ENCODE measurements at places on chromosomes 4 and X. TPM values are rescaled to one million over a fixed set of nuclear protein-coding genes. Genes with fewer than 3 reads are reported as not detected.

The CXorf58 gene
- not detected for total RNA-seq

The PTCHD1 gene
- 0.05 TPM for total RNA-seq

The TBC1D8B gene
- total RNA-seq: 11.0 TPM

- no peak for DNase-seq
These were observed 27.6 kb downstream of the NAF1 start for GRCh38 chr4:163139048-163139447.

- DNase-seq: no peak
These were observed 131.5 kb downstream of the PRSS12 start for GRCh38 chr4:118221227-118221800.

DNA sequence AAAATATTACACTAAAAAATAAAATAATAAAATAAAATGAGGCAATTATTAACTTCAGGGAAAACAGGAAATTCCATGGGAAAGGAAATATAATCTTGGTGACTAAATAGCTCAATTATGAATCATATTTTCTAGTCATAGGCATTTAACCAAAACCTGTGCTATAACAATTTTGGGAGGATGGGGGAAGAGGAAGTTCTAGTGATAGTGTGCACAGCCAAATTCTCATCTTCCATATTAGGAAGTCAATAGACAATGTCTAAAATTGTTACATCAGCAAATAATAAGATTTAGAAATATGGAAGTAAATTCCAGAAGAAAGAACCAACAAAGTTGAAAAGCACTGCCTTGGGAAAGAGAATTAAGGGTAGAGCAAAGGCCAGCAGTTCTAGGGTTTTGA lies 2.8 kb downstream of the AWAT2 start:
- DNase-seq: no peak

GRCh38 chr4:52555356-52555716 lies 103.8 kb downstream of the USP46 start:
- no peak for DNase-seq

DNA sequence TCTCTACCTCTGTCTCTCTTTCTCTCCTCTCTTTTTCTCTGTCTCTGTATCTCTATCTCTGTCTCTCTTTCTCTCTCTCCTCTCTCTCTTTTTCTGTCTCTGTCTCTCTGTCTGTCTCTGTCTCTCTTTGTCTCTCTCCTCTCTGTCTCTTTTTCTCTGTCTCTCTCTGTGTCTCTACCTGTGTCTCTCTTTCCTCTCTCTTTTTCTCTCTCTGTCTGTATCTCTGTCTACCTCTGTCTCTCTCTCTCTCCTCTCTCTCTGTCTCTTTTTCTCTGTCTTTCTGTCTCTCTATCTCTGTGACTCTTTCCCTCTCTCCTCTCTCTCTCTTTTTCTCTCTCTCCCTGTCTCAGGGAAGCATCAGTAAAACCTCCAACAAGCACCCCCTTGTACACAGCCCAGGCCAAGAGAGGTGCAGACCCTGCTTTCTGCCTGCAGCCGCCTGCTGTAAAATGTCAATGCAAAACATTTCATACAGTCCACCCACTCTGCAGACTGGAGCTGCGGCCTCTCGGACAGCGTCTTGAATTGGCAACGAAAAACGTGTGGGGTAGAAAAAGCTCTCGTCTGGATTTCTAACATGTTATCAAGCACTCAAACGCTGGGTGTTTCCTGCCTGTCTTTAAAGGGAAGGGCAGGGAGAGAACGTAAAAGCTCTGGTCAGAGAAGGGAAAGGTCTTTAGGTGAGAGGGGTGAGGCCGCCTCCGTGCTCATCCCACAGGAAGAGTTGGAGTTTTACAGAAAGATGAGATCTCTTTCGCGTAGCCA lies 3.7 kb upstream of the SHOX start:
- peak; percentile 49 for DNase-seq

DNA sequence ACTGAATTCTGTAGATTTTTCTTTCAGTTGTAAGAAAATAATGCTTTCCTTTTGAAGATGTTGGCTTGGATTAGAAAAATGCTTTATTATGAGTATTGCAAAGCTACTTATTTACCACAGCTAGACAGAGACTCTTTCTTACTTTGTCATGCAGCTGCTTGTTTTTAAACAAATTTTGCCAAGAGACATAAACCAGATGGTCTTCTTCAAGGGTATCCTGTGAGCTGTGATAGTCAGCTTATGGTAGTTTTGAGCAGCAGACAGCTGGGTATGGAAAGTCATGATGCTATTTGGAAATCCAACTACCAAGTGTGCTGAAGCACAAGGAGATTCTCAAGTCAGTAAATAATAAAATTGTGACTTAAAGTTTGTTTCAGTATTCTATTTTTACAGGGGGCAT lies 941.5 kb downstream of the DMD start:
- DNase-seq: no peak

- DNase-seq: no peak
These were observed 200.7 kb downstream of the CRLF2 start for GRCh38 chrX:1011691-1012283.

DNA sequence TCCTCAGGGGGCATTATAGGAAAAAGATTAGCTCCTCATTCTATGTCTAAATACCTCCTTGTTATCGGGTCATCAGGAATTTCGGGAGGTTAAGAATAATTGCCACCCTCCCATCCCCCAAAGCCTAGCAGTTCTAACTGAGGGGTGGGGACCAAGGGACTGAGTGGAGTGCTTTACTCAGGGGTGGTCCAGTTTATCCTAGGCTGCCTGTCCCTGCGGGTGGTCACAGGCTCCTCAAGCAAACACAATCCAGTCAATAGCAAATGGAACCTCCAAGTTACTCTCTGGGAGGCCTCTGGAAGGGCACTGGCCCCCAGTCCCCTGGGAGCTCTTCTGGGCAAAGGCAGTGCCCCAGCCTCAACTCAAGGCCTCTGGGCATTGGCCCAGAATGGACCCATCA lies 6.7 kb downstream of the ELF4 start:
- DNase-seq: no peak

- DNase-seq: no peak
These were observed 84.0 kb downstream of the RTL9 start for GRCh38 chrX:110442635-110443034.

GRCh38 chr4:77309496-77309895 lies 152.5 kb downstream of the CCNG2 start:
- DNase-seq: no peak

DNA sequence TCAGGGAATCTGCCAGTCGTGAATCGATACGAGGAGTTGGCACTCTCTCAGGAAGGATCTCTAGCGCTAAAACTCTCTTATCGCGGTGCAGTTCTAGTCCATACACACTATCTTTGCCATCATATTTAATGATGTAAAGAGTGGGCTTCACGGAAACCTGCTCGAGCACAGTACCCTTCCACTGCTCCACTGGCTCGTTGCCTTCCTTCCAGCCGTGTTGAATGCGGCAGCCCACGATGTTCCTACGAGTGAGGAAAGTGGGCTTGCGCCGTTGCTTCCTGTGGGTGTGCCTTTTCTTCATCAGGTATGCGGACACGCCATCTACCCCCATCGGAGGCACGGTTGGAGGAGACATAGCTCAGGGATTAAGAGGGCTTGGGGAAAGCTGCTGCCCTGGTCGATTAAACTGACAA lies 661 bp downstream of the SPIN4 start:
- DNase-seq: no peak

- no peak for DNase-seq
These were observed 12.2 kb upstream of the MTMR1 start for GRCh38 chrX:150680974-150681373.

DNA sequence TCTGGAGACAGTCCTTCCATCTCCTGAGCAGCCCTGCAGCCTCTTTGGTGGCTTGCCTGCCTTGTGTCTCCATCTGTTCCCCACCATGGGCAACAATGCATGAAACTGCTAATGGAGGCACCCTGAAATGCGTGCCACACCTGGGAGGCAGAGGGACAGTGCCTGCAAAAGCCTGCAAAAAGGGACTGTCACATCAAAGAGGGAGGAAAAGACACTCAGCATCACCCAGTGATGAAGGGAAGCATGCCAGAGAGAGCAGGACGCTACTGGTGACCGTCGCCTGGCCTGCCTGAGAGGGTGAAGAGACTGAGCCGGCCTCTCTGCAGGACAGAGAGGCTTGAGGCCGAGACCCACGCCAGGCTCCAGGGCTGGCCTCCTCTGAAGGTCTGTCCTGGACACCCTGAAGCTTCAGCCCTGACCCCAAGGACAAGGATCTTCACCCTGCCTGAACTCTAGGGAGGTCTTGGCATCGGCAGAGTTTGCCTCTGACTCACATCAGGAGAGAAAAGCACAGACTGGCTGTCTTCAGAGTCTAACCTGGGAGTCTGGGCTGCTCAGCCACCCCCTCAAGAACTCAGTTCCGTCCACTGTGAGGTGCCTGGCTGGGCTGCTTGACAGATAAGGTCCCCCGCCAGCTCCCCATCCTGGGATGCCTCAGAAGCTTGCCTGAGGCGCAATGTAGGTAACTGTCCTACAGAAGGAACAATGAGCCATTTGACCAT lies 8.1 kb downstream of the ACSL1 start:
- DNase-seq: no peak

GRCh38 chrX:88944661-88945060 lies 197.6 kb downstream of the CPXCR1 start:
- DNase-seq: no peak

GRCh38 chr4:8940792-8941491 lies 69.3 kb upstream of the HMX1 start:
- peak; percentile 71 for DNase-seq

DNA sequence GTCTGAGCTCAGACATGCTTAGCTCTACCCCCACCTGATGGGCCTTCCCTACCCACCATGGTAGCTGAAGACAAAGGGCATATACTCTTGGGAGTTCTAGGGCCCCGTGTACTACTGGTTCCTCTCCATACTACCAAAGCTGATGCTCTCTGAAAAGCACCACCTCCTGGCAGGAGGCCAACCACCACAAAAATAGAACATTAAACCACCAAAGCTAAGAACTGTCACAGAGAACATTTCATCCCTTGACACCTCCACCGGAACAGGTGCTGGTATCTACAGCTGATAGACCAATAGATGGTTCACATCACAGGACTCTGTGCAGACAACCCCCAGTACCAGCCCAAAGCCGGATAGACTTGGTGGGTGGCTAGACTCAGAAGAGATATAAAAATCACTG lies 13.4 kb downstream of the EDA2R start:
- DNase-seq: no peak

DNA sequence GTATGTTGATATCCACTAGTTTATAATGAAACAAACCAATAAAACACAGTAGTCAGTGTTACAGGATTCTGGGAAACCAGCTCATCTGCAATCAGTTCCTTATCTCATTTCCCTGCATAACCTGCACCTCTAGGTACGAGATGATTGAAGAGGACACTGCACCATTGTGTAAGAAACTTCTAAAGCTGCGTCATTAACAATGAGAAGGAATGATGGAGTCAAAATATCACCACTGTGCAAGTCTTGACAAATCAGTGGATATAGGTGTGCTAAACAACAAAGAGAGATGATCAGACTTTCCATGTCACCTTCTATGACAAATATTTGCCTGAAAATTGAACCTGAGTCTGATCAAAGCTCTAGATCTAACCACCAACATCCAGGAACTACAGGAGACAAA lies 40.7 kb upstream of the DHX15 start:
- no peak for DNase-seq

GRCh38 chrX:25726539-25726938 lies 411.6 kb upstream of the MAGEB18 start:
- no peak for DNase-seq

DNA sequence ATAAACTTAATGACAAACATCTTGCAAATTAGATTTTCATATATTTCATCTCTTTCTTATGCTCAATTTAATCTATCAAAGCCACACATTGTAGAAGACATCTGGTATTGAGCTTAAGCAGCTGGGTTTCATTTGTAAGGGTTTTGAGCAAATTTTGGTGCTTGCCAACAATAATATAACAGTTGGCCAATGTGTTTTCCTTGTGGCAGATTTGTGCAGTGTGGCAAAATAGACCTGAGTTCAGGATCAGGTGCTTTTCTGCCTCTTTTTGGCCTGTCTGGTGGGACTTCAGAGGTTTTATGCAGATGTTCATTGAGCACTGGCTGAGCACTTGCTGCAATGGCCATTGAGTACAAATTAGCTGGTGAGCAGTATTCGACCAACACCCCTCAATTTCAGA lies 301.9 kb downstream of the BMPR1B start:
- DNase-seq: no peak

DNA sequence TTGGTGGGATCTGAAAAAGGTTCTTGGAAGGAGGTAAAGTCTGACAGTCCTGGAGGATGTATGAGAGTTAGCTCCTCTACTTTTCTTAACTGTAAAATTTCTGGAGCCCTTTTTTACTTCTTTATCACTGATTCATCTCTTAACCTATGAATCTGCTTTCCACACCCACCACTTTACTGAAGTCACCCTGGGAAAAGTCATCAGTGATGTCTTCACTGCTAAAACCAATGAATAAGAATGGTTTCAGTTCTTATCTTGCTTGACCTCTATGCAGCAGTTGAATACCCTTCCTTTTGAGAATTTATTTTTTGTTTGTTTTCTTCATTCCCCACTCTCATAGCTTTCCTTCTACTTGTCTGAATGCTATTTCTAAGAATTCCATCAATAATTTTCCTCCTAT lies 80.0 kb downstream of the AREG start:
- no peak for DNase-seq

- DNase-seq: no peak
These were observed 734 bp downstream of the STOX2 start for GRCh38 chr4:183905593-183906488.

- no peak for DNase-seq
These were observed 208.9 kb downstream of the NWD2 start for GRCh38 chr4:37453281-37453998.

- DNase-seq: no peak
These were observed 213.7 kb upstream of the PPARGC1A start for GRCh38 chr4:24103434-24104157.

- DNase-seq: peak; percentile 30
These were observed 24.1 kb downstream of the DCTD start for GRCh38 chr4:182893047-182893446.

- DNase-seq: no peak
These were observed 6.6 kb downstream of the SYN1 start for GRCh38 chrX:47613082-47613481.

DNA sequence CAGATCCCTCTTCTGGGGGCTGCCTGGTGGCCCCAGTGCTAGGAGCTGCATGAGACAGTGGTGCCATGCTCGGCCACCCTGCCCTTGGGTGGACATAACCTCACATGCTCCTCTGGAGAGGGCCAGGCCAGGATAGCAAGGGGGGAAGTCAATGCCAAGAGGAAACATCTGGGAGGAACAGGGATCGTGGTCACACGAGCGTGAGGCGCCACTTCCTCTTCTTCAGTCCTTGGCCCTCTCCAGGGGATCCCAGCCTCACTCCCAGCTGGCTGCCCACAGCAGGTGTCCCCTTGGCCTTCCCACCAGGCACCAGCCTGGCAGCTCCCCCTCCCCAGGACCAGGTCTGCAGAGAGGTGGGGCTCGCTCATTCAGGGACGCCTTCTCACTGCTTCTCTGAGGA lies 28.6 kb downstream of the TBC1D14 start:
- DNase-seq: no peak

- DNase-seq: no peak
These were observed 177.3 kb upstream of the SLIT2 start for GRCh38 chr4:20074450-20074849.

- no peak for DNase-seq
These were observed 1313.7 kb upstream of the PABPC4L start for GRCh38 chr4:135515295-135515694.

- DNase-seq: no peak
These were observed 86.3 kb upstream of the MYOZ2 start for GRCh38 chr4:119049342-119049741.

GRCh38 chr4:89069481-89069880 lies 12.5 kb upstream of the FAM13A start:
- DNase-seq: no peak

Measured in osteocyte (in vitro differentiated cells).